ENCODE measurements at places on chromosomes 16 and 17.

DNA sequence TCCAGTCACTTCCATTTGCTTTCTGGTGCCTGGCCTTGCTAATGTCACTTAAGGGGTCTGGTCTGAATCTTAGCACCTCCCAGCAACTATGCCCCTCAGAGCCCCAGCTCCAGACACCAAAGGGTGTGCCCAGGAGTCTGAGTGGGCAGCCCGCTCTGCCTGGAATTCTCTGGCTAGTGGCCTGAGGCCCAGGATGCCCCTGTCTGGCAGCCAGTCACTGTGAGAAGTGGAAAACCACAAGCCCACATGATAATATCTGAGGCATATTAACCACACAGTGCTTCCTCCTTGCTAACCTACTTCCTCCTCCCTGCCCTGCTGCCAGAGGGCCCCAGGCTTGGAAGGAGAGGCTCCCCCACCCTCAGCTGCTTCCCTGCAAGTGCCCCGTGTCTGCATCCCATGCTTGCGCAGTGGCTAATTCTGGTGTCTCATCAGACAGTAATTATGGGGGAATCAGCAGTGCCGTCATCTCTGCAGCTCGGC is 14.0 kb downstream of the SRCIN1 start:
- no peak for DNase-seq

DNA sequence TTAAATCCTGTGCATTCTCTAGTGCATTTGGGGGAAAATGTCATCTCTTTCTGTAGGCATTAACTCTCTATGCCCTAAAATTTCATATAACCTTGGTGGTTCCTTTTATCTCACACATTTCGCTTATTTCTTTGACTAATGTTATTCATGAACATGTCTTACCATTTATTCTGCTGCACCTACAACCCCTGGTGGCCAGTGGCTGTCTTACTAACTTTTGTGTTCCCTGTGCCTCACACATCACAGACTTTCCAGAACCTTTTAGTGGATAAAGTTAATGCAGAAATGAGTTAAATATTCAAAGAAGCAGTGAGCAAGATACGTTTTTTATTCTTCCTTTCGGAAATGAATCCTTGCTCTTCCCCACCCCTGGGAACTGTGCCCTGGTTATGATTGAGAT is 111.9 kb downstream of the CDH13 start:
- no peak for DNase-seq

DNA sequence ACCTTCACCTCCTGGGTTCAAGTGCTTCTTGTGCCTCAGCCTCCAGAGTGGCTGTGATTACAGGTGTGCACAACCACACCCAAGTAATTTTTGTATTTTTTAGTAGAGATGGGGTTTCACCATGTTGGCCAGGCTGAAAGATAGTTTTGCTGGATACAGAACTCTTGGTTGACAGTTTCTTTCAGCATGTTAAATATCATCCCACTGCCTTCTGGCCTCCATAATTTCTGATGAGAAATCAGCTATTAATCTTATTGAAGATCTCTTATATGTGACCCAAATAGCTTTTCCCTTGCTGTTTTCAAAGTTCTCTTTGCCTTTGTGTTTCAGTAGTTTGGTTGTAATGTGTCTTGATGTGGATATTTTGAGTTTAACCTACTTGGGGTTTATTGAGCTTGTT is 50.3 kb upstream of the BRD7 start:
- DNase-seq, result no peak

GRCh38 chr17:27333410-27333980 is 39.6 kb downstream of the WSB1 start:
- DNase-seq, result no peak

DNA sequence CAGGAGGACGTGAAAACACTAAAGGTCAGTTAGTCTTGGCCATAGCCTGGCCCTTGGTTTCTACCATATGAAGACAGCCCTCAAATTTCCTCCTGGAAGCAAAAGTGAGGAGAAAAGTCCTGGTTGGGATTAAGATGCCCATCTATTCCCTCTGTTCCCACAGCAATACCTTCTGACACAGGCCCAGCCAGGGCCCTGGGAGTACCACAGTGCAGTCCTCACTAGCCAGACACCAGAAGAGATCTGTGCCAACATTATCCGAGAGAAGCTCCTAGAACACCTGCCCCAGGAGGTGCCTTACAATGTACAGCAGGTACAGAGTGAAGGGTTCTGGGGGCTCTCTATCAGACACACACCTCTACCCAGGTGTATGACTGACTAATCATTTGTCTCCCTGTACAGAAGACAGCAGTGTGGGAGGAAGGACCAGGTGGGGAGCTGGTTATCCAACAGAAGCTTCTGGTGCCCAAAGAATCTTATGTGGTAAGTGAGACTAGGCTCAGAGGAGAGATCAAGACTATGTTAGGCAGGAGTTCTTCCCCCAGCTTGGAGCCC is 4.1 kb downstream of the ERAL1 start:
- no peak for DNase-seq

DNA sequence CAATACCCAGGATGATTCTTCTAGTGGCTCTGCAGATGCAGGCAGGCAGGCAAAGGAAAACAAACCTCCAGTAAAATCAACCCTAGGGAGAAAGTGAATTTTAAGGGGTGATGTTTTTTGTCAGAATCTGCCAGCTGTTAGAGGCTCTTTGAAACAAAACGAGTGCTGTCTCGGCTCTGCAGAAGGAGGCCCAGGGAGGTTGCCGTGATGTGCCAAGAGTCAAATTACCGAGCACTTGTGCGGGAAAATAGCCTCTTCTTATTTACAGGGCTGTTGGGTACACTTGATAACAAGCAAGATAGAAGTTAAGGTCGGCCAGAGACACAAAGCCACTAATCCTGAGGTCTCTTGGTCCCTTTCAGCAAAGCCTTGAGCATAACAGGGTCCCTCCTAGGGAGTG is 68.9 kb upstream of the EEF2KMT start:
- no peak for DNase-seq

- DNase-seq, result no peak
Observed at GRCh38 chr17:13428611-13429042, 173.1 kb downstream of the HS3ST3A1 start.
